ENCODE measurements at places on chromosomes 1 and 21.

DNA sequence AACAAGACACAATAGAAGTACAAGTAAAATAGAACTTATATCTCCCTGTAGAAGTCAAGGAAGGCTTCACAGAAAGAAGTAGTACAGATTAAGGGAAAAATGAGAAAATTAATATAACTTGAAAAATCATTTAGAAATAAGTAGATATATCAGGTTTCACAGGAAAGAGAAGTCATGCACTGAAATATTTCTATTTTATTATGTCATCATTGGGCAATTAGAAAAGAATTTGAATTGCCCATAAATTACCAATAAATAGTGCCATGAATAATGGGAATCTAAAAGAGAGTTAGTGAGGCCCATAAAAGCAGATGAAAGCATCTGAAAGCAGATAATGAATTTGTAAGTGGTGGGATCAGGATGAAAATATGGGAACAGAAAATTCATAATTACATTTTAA, 1597.8 kb downstream of the PLA2G4A start:
- no peak for DNase-seq

DNA sequence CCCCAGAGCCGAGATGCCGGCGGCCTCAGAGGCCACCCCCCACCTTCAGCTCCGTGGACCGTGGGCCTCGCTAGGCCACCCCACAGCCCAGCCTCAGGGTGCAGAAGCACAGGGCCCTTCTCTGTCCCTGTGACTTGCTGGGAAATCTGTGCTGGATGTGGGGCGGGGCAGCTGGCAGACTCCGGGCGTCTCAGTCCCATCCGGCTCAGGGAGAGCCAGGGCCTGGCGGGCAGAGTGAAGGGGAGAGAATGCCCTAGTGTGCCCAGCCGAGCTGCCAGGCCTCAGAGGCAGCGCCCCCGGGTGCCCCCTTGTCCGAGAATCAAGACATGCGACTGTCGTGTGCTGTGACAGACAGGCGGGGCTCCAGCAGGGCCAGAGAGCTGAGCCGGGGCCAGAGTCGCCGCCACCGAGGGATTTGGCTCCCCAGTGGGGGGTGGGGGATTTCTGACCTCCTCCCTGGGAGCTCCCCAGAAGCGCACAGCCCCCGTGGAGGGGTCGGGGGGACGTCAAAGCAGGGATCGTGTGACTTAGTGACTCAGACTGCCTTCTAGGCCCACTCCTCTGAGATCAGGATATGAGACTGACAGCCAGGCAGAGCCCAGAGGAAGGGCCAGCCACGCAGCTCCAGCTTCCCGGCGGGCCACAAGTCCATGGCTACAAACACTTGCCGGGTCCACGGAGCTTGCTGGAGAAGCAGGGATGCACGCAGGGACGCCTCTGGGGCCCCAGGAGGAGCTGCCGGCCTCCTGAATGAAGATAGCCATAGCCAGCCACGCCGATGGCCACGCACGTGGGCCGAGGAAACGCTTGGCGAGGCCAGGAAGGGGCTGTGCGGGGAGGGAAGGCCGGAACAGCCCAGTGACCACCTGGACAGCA, 11.9 kb downstream of the COL6A1 start:
- DNase-seq: no peak

DNA sequence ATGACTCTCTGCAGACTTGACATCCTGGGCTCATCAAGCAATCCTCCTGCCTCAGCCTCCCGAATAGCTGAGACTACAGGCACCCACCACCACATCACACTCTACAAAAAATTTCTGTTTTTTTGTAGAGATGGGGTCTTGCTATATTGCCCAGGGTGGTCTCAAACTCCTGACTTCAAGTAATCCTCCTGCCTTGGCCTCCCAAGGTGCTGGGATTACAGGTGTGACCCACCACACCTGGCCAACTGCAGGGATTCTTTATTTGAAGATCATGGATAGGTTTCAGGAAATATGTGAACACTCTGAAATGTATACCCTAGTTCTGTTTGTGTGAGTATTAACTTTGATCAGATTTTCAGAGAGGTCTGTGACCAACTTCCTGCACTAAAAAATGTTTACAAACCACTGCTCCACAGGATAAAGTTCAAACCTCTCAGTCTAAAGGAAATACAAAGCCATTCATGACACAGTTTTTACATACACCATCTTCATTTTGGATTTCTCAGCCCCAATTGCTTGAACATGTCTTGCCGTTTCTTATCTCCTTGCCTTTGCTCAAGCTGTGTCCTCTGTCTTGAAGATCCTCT, 252.3 kb upstream of the FGGY start:
- DNase-seq: no peak

DNA sequence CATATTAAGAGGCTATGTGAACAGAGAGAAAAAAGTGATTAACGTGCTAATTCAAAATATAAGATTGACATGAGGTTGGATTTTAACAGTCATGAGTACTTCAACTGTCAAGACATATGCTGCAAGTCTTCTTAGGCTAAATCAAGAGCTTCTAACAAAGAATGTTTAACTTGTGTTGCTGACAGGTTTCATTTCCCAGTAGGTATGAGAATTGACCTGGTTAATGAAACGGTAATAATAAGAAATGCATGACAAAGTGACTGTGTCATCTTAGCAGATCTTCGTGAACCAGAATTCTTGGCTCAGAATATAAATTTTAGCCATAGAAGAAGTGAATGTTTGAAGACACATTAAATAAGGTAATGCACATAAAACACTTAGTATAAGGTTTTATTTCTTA, 132.6 kb upstream of the PTGFR start:
- DNase-seq: no peak

GRCh38 chr1:231523816-231524215, 4.7 kb upstream of the TSNAX start:
- no peak for DNase-seq

- peak; percentile 10 for DNase-seq
These were observed 881 bp downstream of the USP25 start for GRCh38 chr21:15730484-15731242.

GRCh38 chr1:167221126-167221737, 546 bp downstream of the POU2F1 start:
- no peak for DNase-seq

DNA sequence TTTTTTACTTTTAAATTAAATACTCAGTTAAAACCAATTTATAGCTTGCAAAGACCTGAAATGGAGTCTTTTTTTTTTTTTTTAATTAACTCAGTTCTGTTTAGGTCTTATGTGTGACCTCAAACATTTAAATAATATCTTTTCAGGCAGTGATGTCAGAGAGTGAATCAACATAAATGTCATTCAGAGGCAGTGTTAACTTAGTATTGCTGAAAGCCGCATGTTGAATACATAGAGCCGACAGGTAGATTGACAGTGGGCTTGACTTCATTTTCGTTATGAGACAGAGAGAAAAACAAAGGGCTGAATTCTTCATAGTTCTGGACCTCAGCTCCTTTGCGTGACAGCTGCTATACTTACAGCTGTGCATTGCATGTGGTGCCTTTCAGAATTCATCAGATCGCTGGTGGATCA, 51.5 kb downstream of the PRDM2 start:
- no peak for DNase-seq

GRCh38 chr1:26607186-26607585, 77.6 kb downstream of the RPS6KA1 start:
- DNase-seq: no peak

- no peak for DNase-seq
These were observed 84.3 kb upstream of the ARHGAP29 start for GRCh38 chr1:94321662-94322061.

DNA sequence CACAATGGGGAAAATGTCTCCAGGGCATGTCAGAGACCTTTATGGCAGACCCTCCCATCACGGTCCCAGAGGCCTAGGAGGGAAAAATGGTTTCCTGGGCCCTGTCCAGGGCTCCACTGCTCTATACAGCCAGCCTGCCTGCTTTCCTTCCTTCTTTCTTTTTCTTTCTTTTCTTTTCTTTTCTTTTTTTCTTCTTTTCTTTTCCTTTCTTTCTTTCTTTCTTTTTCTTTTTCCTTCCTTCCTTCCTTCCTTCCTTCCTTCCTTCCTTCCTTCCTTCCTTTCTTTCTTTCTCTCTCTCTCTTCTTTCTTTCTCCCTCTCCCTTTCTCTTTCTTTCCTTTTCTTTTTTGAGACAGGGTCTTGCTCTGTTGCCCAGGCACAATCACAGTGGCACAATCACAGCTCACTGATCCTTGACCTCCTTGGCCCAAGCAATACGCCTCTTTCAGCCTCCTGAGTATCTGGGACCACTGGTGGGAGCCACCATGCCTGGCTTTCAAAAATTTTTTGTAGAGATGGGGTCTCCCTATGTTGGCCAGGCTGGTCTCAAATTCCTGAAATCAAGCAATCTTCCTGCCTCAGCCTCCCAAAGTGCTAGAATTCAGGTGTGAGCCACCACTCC, 106.9 kb downstream of the BACH1 start:
- no peak for DNase-seq

GRCh38 chr21:35020436-35020835, 28.7 kb downstream of the RUNX1 start:
- DNase-seq: no peak

- DNase-seq: peak; percentile 55
These were observed 73.2 kb upstream of the TRAPPC10 start for GRCh38 chr21:43938751-43939442.

DNA sequence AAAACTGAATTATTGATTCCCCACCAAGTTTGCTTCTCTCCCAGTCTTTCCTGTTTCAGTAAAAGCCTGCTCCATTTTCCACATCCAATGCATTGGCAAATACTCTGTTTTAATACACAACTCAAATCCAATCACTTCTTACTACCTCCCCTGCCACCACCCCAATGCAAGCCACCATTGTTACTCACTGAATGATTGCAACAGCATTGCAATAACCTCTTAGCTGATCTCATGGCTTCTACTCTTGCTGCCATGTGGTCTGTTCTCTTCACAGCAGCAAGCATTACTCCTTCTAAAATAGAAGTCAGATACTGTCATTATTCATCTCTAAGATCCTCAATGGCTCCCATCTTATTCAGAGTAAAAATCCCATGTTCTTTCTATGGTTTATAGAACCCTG, 123.4 kb downstream of the ATP6V1G3 start:
- DNase-seq: no peak

GRCh38 chr1:213539464-213539863, 448.3 kb upstream of the PROX1 start:
- DNase-seq: no peak

GRCh38 chr1:160837558-160838205, 25.0 kb downstream of the CD244 start:
- peak; percentile 80 for DNase-seq

- DNase-seq: peak; percentile 64
These were observed at the start of gene CFH for GRCh38 chr1:196651637-196652215. Gene CFH (plus strand): TSS chr1:196652043. CDS start chr1:196652118, 75 bp downstream.

- DNase-seq: peak; percentile 48
These were observed 601.9 kb downstream of the MRPL39 start for GRCh38 chr21:25005388-25005787.

- no peak for DNase-seq
These were observed 242.1 kb downstream of the SLC45A1 start for GRCh38 chr1:8560035-8560434.

- DNase-seq: no peak
These were observed 109.8 kb downstream of the OSBPL9 start for GRCh38 chr1:51726544-51727225.

Measured in HT1080 (cell line).